ENCODE measurements at places on chromosomes 5 and 9.

DNA sequence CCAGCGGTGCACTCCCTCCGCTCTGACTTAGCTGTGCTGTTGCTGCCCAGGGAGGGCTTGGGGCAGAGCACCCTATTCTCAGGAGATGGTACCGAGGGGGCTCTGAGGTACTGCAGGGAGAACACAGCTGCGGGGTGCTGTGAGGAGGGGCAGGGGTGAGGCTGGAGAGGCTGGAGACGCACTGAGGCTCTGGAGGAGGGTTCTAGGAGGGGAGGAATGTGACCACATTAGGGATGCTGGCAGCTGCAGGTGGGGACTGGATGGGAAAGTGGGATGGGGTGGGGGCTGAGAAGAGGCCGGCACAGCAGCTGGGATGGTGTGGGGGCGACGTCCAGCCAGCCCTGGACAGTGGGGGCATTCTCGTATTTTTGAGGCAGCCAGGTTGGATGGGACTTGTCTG is 20.9 kb downstream of the NCS1 start:
- DNase-seq = no peak
- no peaks in the 10 kb centered on the region for H3K4me1 ChIP-seq
- no peak overlapping the region for H3K4me3 ChIP-seq
- no peaks in the 10 kb centered on the region for H3K36me3 ChIP-seq
- peaks cover 2% of the 10 kb centered on the region for H3K27me3 ChIP-seq

DNA sequence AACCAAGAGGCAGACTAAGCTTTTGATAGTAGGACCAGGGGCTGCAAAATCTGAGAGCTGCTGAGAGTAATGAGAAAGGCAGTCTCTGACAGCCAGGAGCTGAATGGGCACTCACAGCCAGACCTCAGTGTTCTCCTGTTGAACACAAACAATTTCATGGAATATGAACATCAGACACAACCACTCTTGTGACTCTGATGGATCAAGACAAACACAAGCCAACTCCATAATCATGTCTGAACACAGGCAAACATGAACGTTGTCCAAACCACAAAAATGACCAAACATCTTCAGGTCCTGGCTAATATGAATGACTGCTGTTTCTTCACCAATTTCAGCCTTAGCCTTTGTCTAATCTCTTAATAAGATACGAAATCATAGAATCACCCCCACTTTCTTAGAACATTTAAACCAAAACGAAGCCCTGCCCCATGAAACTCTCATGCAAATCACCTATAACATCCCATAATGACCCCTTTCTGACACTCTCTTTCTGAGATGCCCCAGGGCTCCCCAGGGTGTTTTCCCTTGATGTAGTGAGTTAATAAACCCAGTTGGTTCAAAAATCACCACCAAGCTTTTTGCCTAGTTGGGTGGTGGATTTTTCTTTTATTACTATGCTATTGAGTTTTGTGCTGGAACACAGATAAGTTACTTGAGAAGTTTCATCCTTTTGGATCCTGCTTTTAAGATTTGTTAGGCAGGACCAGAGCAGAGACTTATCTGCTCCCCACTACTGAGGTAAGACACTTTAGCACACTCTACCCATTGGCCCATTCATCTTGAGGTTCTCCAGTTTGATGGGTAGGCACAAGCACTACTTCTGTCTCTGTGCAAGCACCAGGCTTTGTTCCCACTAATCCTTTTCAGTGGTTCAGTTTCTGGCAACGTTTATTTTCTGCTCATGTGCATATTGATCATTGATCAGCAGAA is 5.9 kb upstream of the ERAP2 start:
- H3K27me3 ChIP-seq = no peaks in the 10 kb centered on the region
- DNase-seq = no peak
- no peak overlapping the region for H3K4me3 ChIP-seq
- peaks cover 28% of the 10 kb centered on the region for H3K4me1 ChIP-seq

DNA sequence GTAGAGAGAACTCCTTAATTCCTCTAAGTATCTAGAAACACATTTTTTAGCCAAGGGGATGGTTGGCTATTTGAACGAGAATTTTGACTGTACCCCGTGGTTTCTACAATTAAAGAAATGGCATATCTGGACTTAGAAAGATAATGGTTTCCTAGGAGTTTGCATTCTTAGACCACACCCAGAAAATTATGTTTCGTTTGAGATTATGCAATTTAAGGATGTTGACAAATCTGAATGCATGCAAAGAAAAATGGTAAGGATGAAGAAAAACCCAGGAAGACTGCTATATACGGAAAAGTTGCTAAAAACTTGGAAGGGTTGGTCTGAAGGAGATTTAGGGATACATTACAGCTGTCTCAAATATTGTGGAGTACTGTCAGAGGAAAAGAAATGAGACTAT is 538.5 kb upstream of the WWC1 start:
- H3K4me1 ChIP-seq = no peaks in the 10 kb centered on the region
- H3K27ac ChIP-seq = no peak overlapping the region
- no peak for DNase-seq
- no peaks in the 10 kb centered on the region for H3K27me3 ChIP-seq

DNA sequence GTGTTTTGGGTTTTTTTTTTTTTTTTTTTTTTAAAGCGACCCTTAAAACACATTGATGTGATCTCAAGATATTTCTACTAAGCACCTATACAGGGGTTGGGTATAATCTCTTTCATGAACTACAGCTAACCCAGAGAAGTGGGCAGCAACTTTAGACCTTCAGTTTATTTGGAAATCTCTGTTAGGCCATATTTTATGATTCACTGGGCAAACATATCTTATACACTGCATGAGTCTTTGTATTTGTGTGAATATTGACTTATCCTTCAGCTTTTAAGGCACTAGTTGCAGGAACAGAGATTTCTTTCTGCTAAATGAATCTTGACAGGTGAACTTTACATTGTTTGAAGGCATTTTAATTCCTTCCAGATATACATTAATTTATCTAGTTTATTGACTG is 194.4 kb downstream of the ARRDC3 start:
- H3K4me3 ChIP-seq = no peak overlapping the region
- H3K36me3 ChIP-seq = no peaks in the 10 kb centered on the region
- no peak for DNase-seq
- H3K27me3 ChIP-seq = peaks cover 12% of the 10 kb centered on the region

DNA sequence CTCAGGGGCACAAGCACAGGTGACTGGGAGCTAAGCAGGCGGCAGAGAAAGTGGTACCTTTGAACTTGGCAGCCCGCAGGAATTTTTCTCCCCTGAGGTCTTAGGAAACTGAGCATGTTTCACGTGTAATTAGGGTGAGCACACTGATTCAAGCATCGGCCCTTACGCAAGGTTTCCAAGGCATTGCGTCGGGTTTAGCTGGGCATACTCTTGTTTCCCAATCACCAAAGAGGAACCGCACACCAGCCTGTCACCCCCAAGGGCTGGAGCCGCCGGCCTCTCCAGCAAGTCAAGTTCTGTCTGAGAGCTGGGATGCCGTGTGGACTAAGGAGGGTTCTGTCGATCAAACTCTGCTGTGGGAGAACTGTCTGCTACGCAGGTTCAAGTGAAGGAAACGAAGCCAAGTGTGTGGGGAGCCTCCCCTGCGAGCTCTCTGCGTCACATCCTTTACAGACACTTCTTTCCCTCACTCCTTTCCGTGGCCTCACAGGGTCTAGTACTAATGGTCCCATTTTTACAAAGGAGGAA is 53.0 kb downstream of the ERGIC1 start:
- no peak overlapping the region for H3K4me3 ChIP-seq
- no peak for DNase-seq
- H3K36me3 ChIP-seq = peaks cover 18% of the 10 kb centered on the region
- no peaks in the 10 kb centered on the region for H3K4me1 ChIP-seq
- H3K27me3 ChIP-seq = no peaks in the 10 kb centered on the region

GRCh38 chr5:132825033-132825833 is 5.2 kb downstream of the SHROOM1 start:
- H3K36me3 ChIP-seq = no peaks in the 10 kb centered on the region
- H3K4me3 ChIP-seq = no peak overlapping the region

- no peak overlapping the region for H3K4me3 ChIP-seq
- H3K36me3 ChIP-seq = no peaks in the 10 kb centered on the region
- H3K27me3 ChIP-seq = no peaks in the 10 kb centered on the region
- DNase-seq = no peak
These were observed 165.8 kb upstream of the NR3C1 start for GRCh38 chr5:143569213-143569701.

All from DND-41 (cell line).